Calu3 (cell line): ENCODE measurements at places on chromosomes 4 and X. TPM values are rescaled to one million over a fixed set of nuclear protein-coding genes. Genes with fewer than 3 reads are reported as not detected.

GRCh38 chr4:84583876-84584380 is 1.0 kb downstream of the CDS1 start:
- no peak for DNase-seq

DNA sequence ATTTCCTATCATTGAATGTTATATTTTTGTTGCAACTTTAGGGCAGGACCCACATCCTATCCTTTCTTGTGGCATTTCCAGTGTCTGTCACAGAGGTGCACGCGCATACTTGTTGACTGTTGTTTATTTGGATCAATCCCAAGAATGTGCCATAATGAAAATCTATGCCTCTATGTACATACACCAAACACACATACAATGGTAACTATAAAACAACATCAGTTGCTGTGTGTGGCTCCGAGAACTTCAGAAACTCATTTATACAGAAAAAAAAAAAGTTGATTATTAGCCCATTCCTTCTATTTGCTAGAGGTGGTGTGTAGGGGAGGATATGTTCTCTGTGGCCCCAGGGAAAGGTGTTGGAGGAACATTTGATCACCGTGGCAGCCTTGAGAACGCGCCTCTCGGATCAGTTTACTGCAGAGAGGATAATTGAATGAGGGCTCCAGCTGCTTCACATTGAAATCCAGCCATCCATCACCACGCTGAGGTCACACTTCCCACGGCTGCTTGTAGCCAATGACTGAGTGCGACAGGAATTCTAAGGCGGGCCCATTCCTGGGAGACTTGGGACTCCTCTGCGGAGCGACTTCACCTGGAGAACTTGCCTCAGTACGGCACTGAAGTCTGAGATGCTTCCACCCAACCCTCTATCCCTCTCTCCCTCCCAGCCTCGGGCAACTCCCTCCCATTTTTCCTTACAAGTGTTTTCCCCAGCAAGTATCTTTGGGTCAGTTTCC is 19.5 kb downstream of the SMPX start:
- no peak for DNase-seq

DNA sequence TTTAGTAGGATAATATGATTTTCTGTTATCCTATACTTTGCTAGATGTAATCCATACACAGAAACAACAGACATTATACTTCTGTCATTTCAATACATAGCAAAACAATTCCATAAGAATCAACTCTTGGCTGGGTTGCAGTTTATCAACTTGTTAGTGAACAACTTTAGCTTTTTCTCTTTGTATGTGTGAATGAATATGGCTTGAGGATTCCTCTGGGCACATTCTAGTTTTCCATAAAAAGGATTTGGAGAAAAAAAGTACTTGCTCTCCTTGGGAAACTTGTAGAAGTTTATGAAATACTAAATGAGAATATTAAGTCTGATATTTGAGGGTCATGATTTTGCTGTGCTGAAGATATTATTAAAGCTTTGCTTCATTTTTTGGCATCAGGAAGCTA is 210.7 kb upstream of the GIMD1 start:
- no peak for DNase-seq

Gene CCDC160
- 1.0 and 1.7 TPM in 2 replicates for total RNA-seq

Gene MID1IP1
- 46.7 and 53.5 TPM in 2 replicates for total RNA-seq

DNA sequence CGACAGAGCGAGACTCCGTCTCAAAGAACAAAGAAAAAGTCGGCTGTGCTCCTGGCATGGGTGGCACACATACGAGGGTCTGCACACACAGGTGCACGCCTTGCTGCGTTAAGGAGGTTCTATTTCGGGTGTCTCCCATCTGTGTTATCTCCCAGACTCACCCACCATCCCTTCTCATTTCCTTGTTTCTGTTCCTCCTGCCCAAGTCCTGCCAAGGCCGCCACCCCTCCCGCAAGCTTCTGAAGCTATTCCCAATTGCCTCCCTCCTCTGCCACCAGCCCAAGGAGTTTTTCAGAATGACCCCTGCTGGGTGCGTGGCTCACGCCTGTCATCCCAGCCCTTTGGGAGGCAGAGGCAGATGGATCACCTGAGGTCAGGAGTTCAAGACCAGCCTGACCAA is 6.0 kb upstream of the IL3RA start:
- no peak for DNase-seq
